Activated T-cell treated with anti-CD3 and anti-CD28 coated beads, Interleukin-2, amount 50 U/mL, for 72 hours (primary cell): ENCODE measurements at places on chromosomes 6 and 20. TPM values are rescaled to one million over a fixed set of nuclear protein-coding genes. Genes with fewer than 3 reads are reported as not detected.

DNA sequence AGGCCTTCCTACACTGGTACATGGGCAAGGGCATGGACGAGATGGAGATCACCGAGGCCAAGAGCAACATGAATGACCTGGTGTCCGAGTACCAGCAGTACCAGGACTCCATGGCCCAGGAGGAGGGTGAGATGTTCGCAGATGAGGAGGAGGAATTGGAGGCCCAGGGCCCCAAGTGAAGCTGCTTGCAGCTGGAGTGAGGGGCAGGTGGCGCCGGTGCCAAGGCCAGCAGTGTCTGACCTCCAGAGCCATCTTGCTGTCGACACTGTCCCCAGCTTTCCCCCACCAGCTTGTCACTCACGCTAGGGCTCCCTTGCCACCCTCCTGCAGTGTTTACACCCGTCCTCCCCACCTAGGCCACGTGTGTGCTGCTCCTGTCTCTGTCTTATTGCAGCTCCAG lies 12.2 kb downstream of the GABRR2 start:
- H3K27ac ChIP-seq = no peak overlapping the region
- H3K4me1 ChIP-seq = peaks cover 10% of the 10 kb centered on the region
- no peaks in the 10 kb centered on the region for H3K36me3 ChIP-seq
- no peaks in the 10 kb centered on the region for H3K27me3 ChIP-seq

DNA sequence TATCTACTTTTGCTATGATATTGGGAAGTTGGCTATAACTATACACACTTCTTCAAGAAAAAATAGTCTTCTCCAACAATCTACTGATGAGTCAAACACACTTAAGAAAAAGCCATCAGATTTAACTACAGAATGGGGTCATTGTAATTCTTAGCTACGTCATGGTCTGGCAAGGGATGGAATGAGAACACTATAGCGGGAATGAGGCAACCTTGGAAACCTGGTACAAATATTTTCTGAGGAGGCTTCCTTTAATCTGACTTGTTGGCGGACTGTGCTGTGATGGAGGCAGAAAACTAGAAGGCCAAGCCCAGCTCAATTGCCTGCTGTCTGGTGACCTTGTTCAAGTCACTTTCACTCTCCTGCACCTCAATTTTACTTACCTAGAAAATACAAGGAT lies 586.8 kb upstream of the JAG1 start:
- H3K4me3 ChIP-seq = no peak overlapping the region
- no peaks in the 10 kb centered on the region for H3K4me1 ChIP-seq
- H3K27ac ChIP-seq = no peak overlapping the region
- H3K36me3 ChIP-seq = no peaks in the 10 kb centered on the region

GRCh38 chr6:34213772-34214171 lies 22.9 kb upstream of the HMGA1 start:
- no peak overlapping the region for H3K27ac ChIP-seq
- DNase-seq = no peak
- H3K4me3 ChIP-seq = no peak overlapping the region
- H3K36me3 ChIP-seq = no peaks in the 10 kb centered on the region
- H3K27me3 ChIP-seq = no peaks in the 10 kb centered on the region
- peaks cover 6% of the 10 kb centered on the region for H3K4me1 ChIP-seq

DEF6 gene
- 108 TPM for total RNA-seq

ADTRP gene
- total RNA-seq = 71.6 TPM

GRCh38 chr6:89434954-89435353 lies 2.0 kb downstream of the ANKRD6 start:
- no peak overlapping the region for H3K27ac ChIP-seq
- peaks cover 9% of the 10 kb centered on the region for H3K27me3 ChIP-seq
- no peak for DNase-seq
- H3K4me3 ChIP-seq = no peak overlapping the region
- no peaks in the 10 kb centered on the region for H3K36me3 ChIP-seq

PACSIN1 gene
- total RNA-seq = not detected

GRCh38 chr6:3549314-3549940 lies 92.6 kb upstream of the SLC22A23 start:
- H3K27me3 ChIP-seq = peaks cover 27% of the 10 kb centered on the region
- no peak for DNase-seq
- H3K27ac ChIP-seq = no peak overlapping the region
- H3K4me3 ChIP-seq = no peak overlapping the region

DNA sequence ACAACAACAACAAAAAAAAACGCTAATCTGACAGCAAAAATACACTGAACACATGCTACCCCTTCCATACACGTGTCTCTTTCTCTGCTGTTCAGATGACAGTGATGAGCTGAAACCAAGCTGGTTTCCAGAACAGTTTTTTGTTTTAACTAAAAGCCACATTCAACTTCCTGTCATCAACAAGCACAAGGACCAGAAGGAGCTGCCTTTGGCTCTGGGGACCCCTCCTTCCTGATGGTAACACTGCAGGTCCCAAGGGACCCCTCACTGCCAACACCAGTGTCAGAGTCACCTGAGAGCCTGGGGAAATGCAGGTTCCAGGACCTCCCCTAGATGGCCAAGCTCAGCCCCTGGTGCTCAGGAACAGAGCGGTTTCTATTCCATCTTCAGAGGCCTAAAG lies 6.0 kb downstream of the CST7 start:
- peak overlapping the region; percentile 68 for H3K4me3 ChIP-seq
- no peaks in the 10 kb centered on the region for H3K27me3 ChIP-seq
- peaks cover 5% of the 10 kb centered on the region for H3K36me3 ChIP-seq
- peaks cover 50% of the 10 kb centered on the region for H3K4me1 ChIP-seq

DNA sequence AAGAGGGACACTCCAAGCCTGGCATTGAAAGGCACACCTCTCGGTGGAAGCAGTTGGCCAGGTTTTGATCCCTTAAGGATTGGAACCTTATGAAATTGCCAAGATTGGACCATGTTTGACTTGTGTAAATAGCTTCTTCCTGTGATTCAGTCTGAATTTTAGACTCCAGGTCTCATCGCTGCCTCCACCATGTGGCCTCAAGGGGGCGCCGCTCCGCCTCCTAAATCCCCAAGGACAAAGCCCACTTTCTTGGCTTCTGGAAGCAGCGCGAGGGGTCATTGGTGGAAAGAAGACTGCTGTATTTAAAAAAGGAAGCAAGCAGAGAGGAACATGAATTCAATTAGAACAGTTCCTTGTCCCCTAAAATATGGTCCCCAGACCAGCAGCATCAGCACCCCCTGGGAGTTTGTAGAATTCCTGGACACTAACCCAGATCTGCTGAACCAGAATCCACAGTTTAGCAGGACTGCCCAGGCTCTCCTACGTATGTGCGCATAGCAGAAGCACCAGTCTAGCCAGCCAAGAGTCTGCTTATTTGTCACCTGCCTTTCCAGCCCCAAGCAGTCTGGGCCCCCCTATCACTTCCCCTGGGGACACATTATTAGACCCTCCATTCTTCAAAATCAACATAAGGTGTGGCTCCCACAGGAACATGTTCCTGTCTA lies 108.5 kb downstream of the LY86 start:
- H3K27me3 ChIP-seq = peaks cover 21% of the 10 kb centered on the region
- no peaks in the 10 kb centered on the region for H3K36me3 ChIP-seq
- no peak overlapping the region for H3K27ac ChIP-seq
- no peak overlapping the region for H3K4me3 ChIP-seq
- peak; percentile 42 for DNase-seq
- H3K4me1 ChIP-seq = peaks cover 5% of the 10 kb centered on the region

- no peaks in the 10 kb centered on the region for H3K27me3 ChIP-seq
- H3K4me1 ChIP-seq = peaks cover 8% of the 10 kb centered on the region
- H3K4me3 ChIP-seq = no peak overlapping the region
- H3K27ac ChIP-seq = no peak overlapping the region
- DNase-seq = no peak
- H3K36me3 ChIP-seq = peaks cover 7% of the 10 kb centered on the region
Measured at GRCh38 chr6:27383481-27383880, 5.1 kb upstream of the ZNF391 start.

GRCh38 chr6:143125864-143126573 lies 65.3 kb downstream of the AIG1 start:
- peaks cover 8% of the 10 kb centered on the region for H3K36me3 ChIP-seq
- no peak for DNase-seq
- H3K4me3 ChIP-seq = no peak overlapping the region
- H3K27me3 ChIP-seq = no peaks in the 10 kb centered on the region
- H3K27ac ChIP-seq = no peak overlapping the region

RAB32 gene
- total RNA-seq = 0.39 TPM

GRCh38 chr6:166004471-166004870 lies 163.2 kb downstream of the TBXT start:
- H3K4me3 ChIP-seq = no peak overlapping the region
- DNase-seq = no peak
- no peak overlapping the region for H3K27ac ChIP-seq
- H3K4me1 ChIP-seq = peaks cover 5% of the 10 kb centered on the region

DNA sequence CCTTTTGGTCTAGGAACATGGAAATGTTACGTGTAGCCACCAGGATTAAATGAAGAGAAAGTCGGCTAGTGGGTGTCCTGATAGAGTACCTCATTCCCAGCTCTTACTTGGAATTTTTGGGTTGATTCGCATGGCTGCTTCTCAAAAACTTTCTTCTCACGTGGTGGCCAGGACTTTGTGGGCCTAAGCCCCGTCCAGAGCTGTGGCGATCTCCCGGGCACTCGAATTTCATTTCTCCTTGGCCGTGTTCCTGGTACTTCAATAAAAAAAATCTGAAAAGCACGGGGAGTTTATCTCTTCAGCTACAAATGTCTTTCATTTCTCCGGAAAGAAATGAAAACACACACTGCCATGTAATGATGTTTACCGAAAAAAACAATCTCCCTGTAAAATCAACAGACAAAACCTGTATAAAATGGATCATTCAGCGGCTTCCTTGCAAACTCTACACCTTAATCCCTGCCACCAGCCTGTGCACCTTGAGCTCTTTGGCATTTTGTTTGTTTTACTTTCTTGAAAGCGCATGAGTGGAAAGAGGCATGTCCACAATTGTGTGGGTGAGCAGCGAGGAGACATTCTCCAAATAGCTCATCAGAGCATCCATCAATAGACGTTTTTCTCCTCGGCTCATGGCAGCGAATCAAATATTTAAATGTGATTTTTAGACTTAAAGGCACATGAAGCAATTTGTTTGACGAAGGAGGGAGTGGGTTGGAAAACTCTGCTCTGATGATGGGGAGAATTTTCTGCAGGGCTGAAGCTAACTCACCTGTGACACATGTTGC lies 173.1 kb downstream of the TFAP2C start:
- peaks cover 2% of the 10 kb centered on the region for H3K36me3 ChIP-seq
- H3K4me1 ChIP-seq = peaks cover 5% of the 10 kb centered on the region
- no peak overlapping the region for H3K27ac ChIP-seq
- no peak for DNase-seq

NOTCH4 gene
- total RNA-seq = 0.79 TPM

- H3K27me3 ChIP-seq = no peaks in the 10 kb centered on the region
- H3K4me1 ChIP-seq = peaks cover 5% of the 10 kb centered on the region
- H3K36me3 ChIP-seq = peaks cover 13% of the 10 kb centered on the region
Measured at GRCh38 chr6:88922775-88923548, 40.5 kb downstream of the RNGTT start.

GRCh38 chr20:61295249-61295648 lies 43.2 kb downstream of the CDH4 start:
- H3K27ac ChIP-seq = no peak overlapping the region
- no peaks in the 10 kb centered on the region for H3K27me3 ChIP-seq
- H3K4me3 ChIP-seq = no peak overlapping the region
- H3K4me1 ChIP-seq = no peaks in the 10 kb centered on the region

DNA sequence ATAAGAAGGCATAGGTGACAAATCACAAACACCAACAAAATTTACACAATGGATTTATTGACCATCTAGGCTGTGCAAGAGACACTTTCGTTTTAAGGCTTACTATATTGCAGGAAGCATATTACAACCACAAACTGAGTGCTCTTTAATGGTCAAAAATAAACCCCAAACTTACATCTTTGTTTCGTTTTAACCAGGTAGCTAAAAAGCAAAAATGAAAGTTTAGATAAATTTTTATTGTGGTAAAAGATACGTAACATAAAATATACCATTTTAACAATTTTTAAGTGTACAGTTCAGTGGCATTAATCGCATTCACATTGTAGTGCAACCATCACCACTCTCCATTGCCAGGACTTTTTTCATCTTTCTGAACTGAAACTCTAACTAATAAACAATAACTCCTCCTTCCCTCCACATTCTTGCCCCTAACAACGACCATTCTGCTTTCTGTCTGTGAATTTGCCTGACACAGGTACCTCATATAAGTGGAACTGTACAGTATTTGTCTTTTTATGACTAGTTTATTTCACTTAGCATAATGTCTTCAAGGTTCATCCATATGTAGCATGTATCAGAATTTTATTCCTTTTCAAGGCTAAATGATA lies 32.3 kb upstream of the DUSP22 start:
- no peak overlapping the region for H3K27ac ChIP-seq
- H3K4me1 ChIP-seq = peaks cover 37% of the 10 kb centered on the region
- H3K27me3 ChIP-seq = no peaks in the 10 kb centered on the region
- DNase-seq = no peak
- H3K36me3 ChIP-seq = no peaks in the 10 kb centered on the region
- peak overlapping the region; percentile 11 for H3K4me3 ChIP-seq

ZNF341 gene
- total RNA-seq = 3.0 TPM

GRCh38 chr20:1209447-1210387 lies 6.5 kb downstream of the C20orf202 start:
- peaks cover 14% of the 10 kb centered on the region for H3K27me3 ChIP-seq
- H3K4me3 ChIP-seq = no peak overlapping the region
- no peaks in the 10 kb centered on the region for H3K36me3 ChIP-seq
- no peak for DNase-seq

DNA sequence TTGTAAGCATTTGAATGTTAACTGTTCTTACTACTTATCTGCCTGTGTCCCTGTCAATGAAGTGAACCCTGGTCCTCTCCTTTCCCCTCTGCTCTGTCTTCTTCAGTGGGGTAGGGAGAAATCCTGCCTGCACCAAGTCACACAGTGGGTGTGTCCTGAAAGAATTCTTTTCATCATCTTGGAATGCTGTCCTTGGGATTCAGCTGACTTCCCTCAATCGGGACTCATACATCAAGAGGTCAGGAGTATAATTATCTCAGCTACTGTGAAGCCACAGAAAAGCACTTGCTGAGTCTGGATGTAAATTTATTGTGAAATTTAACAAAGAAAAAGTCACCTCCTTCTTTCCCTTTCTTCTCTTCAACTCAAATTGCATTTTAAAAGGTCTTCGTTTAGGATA lies 328.5 kb downstream of the SOX4 start:
- H3K4me3 ChIP-seq = no peak overlapping the region
- H3K4me1 ChIP-seq = peaks cover 21% of the 10 kb centered on the region
- no peak overlapping the region for H3K27ac ChIP-seq
- DNase-seq = no peak
- H3K27me3 ChIP-seq = no peaks in the 10 kb centered on the region

PACRG gene
- total RNA-seq = not detected

DNA sequence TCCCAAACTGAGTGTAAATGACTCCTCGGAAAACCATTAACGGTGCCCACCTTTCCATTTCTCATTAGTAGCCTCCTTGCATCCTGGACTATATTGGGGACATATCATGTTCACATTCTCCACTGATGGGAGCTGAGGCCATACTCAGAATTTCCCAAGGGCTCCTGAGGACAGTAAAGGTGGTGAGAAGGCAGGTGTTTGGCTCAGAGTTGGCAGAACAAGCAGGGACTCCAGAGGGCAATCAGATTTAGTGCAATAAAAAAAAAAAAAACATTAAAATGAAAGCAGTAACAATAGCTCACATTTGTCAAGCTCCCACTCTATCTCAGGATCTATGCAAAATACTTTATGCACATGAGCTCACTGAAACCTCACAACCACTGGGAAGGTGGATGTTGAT lies 401.4 kb downstream of the MAFB start:
- H3K27ac ChIP-seq = no peak overlapping the region
- DNase-seq = no peak
- no peaks in the 10 kb centered on the region for H3K36me3 ChIP-seq

GRCh38 chr6:133499662-133500061 lies 258.5 kb downstream of the EYA4 start:
- H3K4me3 ChIP-seq = no peak overlapping the region
- H3K27ac ChIP-seq = no peak overlapping the region
- no peaks in the 10 kb centered on the region for H3K36me3 ChIP-seq
- H3K27me3 ChIP-seq = no peaks in the 10 kb centered on the region
